ENCODE measurements at places on chromosomes 2 and 18.

DNA sequence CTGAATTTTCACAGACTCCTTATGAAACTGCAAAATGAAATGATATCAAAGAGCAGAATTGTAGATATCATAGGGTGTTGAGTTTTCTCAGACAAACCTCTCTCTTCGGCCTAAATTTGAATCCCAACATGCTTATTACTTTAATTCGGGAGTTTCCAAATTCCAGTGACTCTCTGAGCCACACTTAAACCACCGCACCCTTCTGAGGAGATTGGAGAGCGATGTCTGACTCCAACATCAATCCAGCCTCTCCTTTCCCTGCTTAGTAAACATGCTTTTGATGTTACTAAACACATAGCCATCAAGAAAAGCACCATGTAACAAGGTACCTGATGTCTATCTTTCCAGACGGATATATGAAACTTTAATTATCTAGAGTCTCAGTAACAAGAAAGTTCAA is 103.1 kb upstream of the ARHGAP28 start:
- no peaks in the 10 kb centered on the region for H3K4me1 ChIP-seq
- no peak overlapping the region for H3K4me3 ChIP-seq
- no peak overlapping the region for H3K27ac ChIP-seq
- no peaks in the 10 kb centered on the region for H3K36me3 ChIP-seq
- no peaks in the 10 kb centered on the region for H3K27me3 ChIP-seq

GRCh38 chr2:26861610-26862224 is 13.8 kb downstream of the DPYSL5 start:
- DNase-seq: no peak
- H3K27me3 ChIP-seq: peaks cover 19% of the 10 kb centered on the region
- H3K36me3 ChIP-seq: no peaks in the 10 kb centered on the region
- no peak overlapping the region for H3K27ac ChIP-seq

DNA sequence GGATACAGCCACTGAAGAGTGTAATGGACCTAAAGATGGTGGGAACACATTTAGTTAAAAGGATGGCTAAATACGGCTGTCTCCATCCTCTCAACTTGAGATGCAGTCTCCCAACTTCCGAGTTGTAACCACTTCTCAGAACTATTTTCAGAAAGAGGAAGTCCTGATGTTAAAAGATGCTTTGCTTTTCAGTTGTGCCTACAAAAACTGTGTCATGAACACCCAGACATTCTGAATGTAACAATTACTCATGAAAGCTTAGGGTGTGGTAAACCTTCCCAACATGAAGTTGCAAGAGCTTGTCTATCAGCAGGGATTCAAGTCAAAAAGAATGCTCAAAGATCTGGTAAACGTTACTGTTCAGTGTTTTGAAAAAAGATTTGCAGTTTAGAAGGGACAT is 147.9 kb downstream of the DOCK10 start:
- peaks cover 29% of the 10 kb centered on the region for H3K4me1 ChIP-seq
- peak overlapping the region; percentile 58 for H3K4me3 ChIP-seq
- H3K27me3 ChIP-seq: no peaks in the 10 kb centered on the region
- no peak for DNase-seq

DNA sequence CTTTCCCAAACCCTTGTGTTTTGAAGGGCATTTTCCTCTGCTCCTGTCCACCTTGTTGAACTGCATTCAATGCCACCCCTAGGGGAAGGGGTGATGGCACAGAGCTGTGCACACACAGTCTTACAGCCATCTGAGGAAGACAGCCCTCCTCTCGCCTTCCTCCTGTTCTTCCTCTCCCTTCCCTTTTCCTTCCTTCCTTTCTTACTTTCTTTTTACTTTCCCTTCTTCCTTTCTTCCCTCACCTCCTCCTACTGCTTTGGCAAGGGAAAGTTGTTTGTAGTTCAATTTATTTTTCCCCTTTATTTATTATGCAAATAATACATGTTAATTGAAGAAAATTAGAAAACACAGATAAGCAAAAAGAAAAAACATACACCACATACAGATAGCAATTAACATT is 99.4 kb downstream of the CDH20 start:
- H3K4me3 ChIP-seq: no peak overlapping the region
- no peak for DNase-seq
- no peak overlapping the region for H3K27ac ChIP-seq
- H3K36me3 ChIP-seq: no peaks in the 10 kb centered on the region

DNA sequence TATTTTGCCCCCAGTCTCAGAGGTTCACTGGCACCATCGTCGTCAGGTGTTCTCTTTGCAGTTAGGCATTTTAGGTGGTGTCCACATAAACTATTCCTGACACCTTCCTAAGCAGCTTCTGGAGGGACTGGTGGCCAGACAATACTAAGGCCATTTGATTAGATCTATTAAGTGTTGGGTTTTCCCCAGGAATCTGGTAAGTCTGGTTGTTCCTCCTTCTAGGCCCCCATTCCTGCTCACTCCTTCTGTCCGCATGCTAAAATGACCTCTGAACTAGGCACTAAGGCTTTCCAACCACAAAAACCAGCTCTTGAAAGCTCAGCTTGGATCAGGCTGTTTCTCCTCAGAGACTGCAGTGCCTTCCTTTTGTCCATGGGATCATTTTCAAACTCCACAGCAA is 100.7 kb downstream of the MGAT5 start:
- H3K27me3 ChIP-seq: no peaks in the 10 kb centered on the region
- DNase-seq: no peak
- H3K27ac ChIP-seq: peak overlapping the region; percentile 47
- H3K4me1 ChIP-seq: peaks cover 17% of the 10 kb centered on the region

GRCh38 chr18:79789901-79790890 is 7.5 kb upstream of the KCNG2 start:
- H3K4me3 ChIP-seq: no peak overlapping the region
- H3K36me3 ChIP-seq: peaks cover 2% of the 10 kb centered on the region
- no peak for DNase-seq
- H3K4me1 ChIP-seq: peaks cover 25% of the 10 kb centered on the region

DNA sequence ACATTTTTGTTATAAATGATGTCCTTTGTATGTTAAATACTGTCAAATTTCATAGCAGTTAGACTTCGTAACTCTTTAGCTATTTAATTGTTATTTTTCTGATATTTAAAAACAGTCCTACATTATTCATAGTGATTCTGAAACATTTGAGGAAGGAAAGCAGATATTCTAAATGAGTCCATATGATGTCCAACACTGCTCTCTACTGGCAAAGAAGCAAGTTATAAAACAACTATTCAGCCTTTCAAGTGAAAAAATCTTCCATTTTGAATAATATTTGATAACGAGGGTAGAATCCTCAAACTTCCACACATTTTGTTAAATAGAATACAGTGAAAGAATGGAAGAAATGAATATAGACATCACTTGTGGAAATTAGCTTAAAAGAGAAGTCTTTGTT is 220.8 kb downstream of the GULP1 start:
- DNase-seq: no peak
- H3K4me3 ChIP-seq: no peak overlapping the region
- no peaks in the 10 kb centered on the region for H3K4me1 ChIP-seq
- no peaks in the 10 kb centered on the region for H3K27me3 ChIP-seq
- H3K27ac ChIP-seq: no peak overlapping the region

GRCh38 chr2:128779301-128780095 is 460.8 kb upstream of the HS6ST1 start:
- H3K36me3 ChIP-seq: no peaks in the 10 kb centered on the region
- no peak overlapping the region for H3K4me3 ChIP-seq

DNA sequence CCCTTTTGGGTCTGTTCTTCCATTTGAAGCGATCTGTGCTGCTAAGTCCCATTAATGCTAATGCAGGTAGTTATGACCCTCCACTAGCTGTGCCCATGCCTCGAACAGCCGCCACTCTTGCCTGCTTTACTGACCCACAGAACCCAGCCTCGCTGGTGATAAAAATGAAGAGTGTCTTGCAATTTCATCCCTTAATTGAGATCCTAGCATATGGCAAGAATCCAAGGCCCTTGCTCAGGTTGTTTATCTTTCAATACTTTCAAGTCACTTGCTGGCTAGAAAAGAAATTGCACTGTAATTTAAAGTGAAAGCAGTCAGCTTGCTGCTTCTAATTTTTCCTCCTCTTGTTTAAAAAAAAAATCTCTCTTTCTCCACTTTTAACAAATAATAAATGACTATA is 73.6 kb downstream of the ZNF521 start:
- peaks cover 3% of the 10 kb centered on the region for H3K27me3 ChIP-seq
- H3K4me1 ChIP-seq: no peaks in the 10 kb centered on the region

GRCh38 chr18:45481821-45482220 is 133.5 kb upstream of the SLC14A2 start:
- H3K36me3 ChIP-seq: no peaks in the 10 kb centered on the region
- no peak for DNase-seq
- H3K4me3 ChIP-seq: no peak overlapping the region
- H3K27me3 ChIP-seq: peaks cover 15% of the 10 kb centered on the region
- no peak overlapping the region for H3K27ac ChIP-seq

- DNase-seq: no peak
- no peaks in the 10 kb centered on the region for H3K36me3 ChIP-seq
- H3K27ac ChIP-seq: no peak overlapping the region
- H3K4me3 ChIP-seq: no peak overlapping the region
These were observed 9.0 kb upstream of the DSEL start for GRCh38 chr18:67525328-67526099.

- no peak for DNase-seq
- H3K27ac ChIP-seq: no peak overlapping the region
- no peaks in the 10 kb centered on the region for H3K27me3 ChIP-seq
- no peaks in the 10 kb centered on the region for H3K36me3 ChIP-seq
- H3K4me1 ChIP-seq: no peaks in the 10 kb centered on the region
- H3K4me3 ChIP-seq: no peak overlapping the region
These were observed 168.5 kb downstream of the EN1 start for GRCh38 chr2:118678985-118679384.

GRCh38 chr2:217907266-217907665 is 95.5 kb downstream of the TNS1 start:
- peaks cover 2% of the 10 kb centered on the region for H3K4me1 ChIP-seq
- no peak overlapping the region for H3K4me3 ChIP-seq
- H3K36me3 ChIP-seq: no peaks in the 10 kb centered on the region
- H3K27me3 ChIP-seq: peaks cover 23% of the 10 kb centered on the region
- H3K27ac ChIP-seq: no peak overlapping the region

DNA sequence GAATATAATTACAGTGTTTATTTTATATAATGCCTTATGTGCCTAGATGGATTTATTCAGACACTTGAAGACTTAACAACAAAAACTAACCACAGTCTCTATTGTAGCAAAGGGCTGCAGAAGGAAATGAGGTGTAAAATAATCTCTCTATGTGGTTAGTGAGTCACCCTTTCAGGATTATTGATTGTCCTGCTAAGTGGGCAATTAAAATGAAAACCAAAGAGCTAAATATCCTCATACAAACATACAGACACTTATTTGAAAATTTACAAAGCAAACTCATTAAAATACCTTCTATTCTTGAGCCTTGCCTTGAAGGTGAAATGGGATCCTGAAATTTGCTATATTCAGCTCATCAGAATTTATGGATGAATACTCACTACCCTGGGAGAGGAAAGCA is 27.7 kb upstream of the DCC start:
- no peaks in the 10 kb centered on the region for H3K36me3 ChIP-seq
- no peak overlapping the region for H3K27ac ChIP-seq
- no peaks in the 10 kb centered on the region for H3K27me3 ChIP-seq
- DNase-seq: no peak
- no peaks in the 10 kb centered on the region for H3K4me1 ChIP-seq

DNA sequence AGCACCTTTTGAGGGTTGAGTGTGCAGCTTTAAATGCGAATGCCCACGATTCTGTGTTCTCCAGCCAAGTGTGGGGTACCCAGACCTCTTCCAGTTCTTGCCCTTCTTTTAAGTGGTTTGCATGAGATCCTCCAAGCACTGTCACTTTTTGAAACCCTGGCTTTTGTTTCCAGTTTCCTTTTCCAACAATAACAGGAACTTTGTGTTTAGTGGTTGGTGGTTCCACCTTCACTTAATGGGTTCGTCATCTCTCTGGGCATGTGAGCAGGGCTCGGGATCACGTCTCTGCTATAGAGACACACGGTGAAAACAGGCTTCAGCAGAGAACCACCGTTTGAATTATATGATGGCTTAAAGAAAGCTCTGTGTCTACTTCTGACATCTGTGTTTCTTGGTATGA is 197.6 kb downstream of the LDLRAD4 start:
- no peak overlapping the region for H3K4me3 ChIP-seq
- H3K27me3 ChIP-seq: peaks cover 5% of the 10 kb centered on the region
- no peaks in the 10 kb centered on the region for H3K4me1 ChIP-seq
- no peaks in the 10 kb centered on the region for H3K36me3 ChIP-seq
- no peak overlapping the region for H3K27ac ChIP-seq

GRCh38 chr2:179348906-179349305 is 84.3 kb upstream of the SESTD1 start:
- H3K27ac ChIP-seq: no peak overlapping the region
- no peaks in the 10 kb centered on the region for H3K36me3 ChIP-seq
- DNase-seq: no peak
- no peaks in the 10 kb centered on the region for H3K27me3 ChIP-seq

- no peak overlapping the region for H3K4me3 ChIP-seq
- H3K27ac ChIP-seq: no peak overlapping the region
- H3K4me1 ChIP-seq: peaks cover 42% of the 10 kb centered on the region
- H3K27me3 ChIP-seq: no peaks in the 10 kb centered on the region
- H3K36me3 ChIP-seq: peaks cover 2% of the 10 kb centered on the region
These were observed 5.0 kb downstream of the MREG start for GRCh38 chr2:216008387-216008786.

- H3K27me3 ChIP-seq: no peaks in the 10 kb centered on the region
- peak; percentile 67 for DNase-seq
- H3K36me3 ChIP-seq: peaks cover 8% of the 10 kb centered on the region
- H3K27ac ChIP-seq: peak overlapping the region; percentile 95
- peaks cover 31% of the 10 kb centered on the region for H3K4me1 ChIP-seq
- peak overlapping the region; percentile 68 for H3K4me3 ChIP-seq
These were observed 34.9 kb upstream of the ATP8B1 start for GRCh38 chr18:57837917-57838548.

DNA sequence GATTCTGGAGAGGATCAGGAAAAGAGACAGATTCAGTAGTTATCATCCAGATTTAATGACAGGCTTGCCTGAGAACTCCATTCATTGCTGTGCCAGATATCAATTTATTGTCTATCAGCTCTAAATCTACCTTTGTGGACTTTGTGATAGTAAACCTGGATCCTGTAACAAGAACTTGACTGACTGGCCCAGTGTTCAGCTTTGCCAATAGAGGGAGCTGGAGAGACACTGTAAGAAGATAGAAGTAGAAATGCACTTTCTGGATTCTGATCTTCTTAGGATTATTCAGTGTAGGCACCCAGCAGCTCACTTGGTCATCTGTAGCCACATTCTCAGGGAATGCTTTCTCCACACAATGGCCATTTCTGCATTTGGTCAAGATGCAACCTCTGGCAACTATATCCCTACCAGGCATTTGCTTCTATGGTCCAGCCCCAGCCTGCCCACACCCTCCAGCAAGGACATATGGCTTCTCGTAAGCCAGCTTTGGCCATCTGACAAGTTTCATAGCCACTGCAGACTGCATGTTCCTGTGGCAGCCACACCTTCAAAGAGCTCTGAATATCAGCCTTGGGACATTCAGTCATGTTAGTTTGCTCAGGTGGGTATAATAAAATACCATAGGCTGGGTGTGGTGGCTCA is 6.1 kb upstream of the SERPINB8 start:
- H3K4me3 ChIP-seq: no peak overlapping the region
- peaks cover 7% of the 10 kb centered on the region for H3K4me1 ChIP-seq
- peaks cover 4% of the 10 kb centered on the region for H3K27me3 ChIP-seq
- peak; percentile 47 for DNase-seq

All from memory B cell (primary cell).